Activated CD4-positive, alpha-beta memory T cell treated with anti-CD3 and anti-CD28 coated beads, Interleukin-2, amount 10 ng/mL, durations not matched to agents 7 days and 5 days (primary cell): ENCODE measurements at places on chromosomes 16 and 17. TPM values are rescaled to one million over a fixed set of nuclear protein-coding genes. Genes with fewer than 3 reads are reported as not detected.

DNA sequence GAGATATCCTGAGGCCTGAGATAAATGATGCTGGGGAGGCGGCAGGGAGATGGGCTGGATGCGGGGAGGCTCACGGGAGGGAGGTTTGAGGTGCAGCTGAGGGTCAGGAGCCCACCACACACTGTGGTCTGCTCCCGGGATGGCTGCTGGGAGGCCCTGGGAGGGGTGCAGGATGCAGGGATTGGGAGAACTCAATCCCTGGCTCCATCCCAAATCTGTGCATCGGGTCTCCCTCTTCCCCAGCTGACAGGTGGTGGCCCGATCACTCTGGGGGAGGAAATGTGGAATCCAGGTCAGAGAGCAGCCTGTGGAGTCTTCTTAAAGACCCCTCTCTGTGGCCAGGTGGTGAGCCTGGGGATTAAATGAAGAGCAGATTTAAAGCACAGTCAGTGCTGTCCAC is 12.0 kb downstream of the PHB1 start:
- H3K27ac ChIP-seq, result no peak overlapping the region
- peaks cover 44% of the 10 kb centered on the region for H3K36me3 ChIP-seq
- no peak for DNase-seq
- H3K27me3 ChIP-seq, result no peaks in the 10 kb centered on the region
- H3K4me1 ChIP-seq, result peaks cover 15% of the 10 kb centered on the region

The WNK4 gene
- 0.20 TPM for total RNA-seq

GRCh38 chr17:79280866-79281572 is 206.4 kb downstream of the ENGASE start:
- H3K27me3 ChIP-seq, result no peaks in the 10 kb centered on the region
- no peak overlapping the region for H3K27ac ChIP-seq
- no peak for DNase-seq
- H3K36me3 ChIP-seq, result no peaks in the 10 kb centered on the region

- H3K27me3 ChIP-seq, result no peaks in the 10 kb centered on the region
- H3K36me3 ChIP-seq, result peaks cover 85% of the 10 kb centered on the region
- peaks cover 76% of the 10 kb centered on the region for H3K4me1 ChIP-seq
- H3K4me3 ChIP-seq, result peak overlapping the region; percentile 93
- DNase-seq, result no peak
- H3K27ac ChIP-seq, result peak overlapping the region; percentile 41
Measured at GRCh38 chr16:31183432-31184428, 3.8 kb downstream of the FUS start.

The CDH1 gene
- 0.20 TPM for total RNA-seq

- no peak overlapping the region for H3K27ac ChIP-seq
- DNase-seq, result no peak
- no peak overlapping the region for H3K4me3 ChIP-seq
Measured at GRCh38 chr17:79147746-79148506, 73.3 kb downstream of the ENGASE start.

- peak; percentile 45 for DNase-seq
- no peaks in the 10 kb centered on the region for H3K27me3 ChIP-seq
- H3K36me3 ChIP-seq, result peaks cover 46% of the 10 kb centered on the region
- H3K4me3 ChIP-seq, result no peak overlapping the region
- H3K27ac ChIP-seq, result peak overlapping the region; percentile 83
Measured at GRCh38 chr16:89534252-89534756, 26.1 kb downstream of the SPG7 start.

DNA sequence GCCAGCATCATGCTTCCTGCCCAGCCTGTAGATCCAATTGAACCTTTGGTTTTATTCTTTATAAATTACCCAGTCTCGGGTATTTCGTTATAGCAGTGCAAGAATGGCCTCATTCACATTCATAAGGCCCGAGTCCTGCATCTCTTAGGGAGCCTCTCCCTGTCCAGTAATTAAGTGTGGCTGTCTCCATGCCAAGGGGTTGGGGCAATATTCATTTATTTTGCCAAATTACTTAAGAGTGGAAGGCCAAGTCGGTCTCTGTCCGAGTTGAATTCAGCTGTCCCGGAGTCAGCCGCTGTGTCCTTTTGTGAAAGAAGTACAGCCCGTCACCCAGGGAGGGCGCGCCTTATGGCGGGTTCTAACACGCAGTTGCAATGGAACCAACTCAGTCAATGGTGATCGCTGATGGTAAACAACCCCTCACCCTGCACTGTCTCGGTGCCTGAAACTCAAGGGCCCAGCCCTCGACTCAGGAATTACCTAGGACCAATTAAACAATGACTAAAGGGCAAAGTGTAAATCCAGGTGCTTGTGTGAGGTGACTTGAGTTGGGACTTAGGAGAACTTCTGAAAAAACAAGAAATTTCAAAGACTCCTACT is 22.2 kb downstream of the KIAA0513 start:
- no peak overlapping the region for H3K4me3 ChIP-seq
- H3K36me3 ChIP-seq, result no peaks in the 10 kb centered on the region
- no peak overlapping the region for H3K27ac ChIP-seq
- H3K4me1 ChIP-seq, result peaks cover 3% of the 10 kb centered on the region
